ENCODE measurements at places on chromosomes 12 and 14. TPM values are rescaled to one million over a fixed set of nuclear protein-coding genes. Genes with fewer than 3 reads are reported as not detected.

DNA sequence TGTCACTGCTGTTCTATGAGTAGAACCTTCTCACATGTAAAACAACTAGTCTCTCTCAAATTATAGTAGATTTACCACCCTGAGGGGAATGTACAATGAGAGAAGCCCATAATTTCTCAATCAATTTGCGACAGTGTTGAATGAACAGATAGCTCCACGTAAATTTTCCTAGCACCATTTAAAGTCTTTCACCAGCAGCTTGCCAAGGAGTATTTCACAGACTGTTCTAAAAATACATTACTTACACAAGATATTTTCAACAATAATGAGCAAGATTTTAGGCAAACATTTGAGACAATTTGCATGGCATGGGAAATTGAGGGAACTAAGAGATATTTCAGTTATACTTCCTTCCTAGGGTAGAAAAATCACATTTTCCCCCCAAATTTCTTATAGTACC lies 151.6 kb downstream of the KICS2 start:
- no peak for DNase-seq

DNA sequence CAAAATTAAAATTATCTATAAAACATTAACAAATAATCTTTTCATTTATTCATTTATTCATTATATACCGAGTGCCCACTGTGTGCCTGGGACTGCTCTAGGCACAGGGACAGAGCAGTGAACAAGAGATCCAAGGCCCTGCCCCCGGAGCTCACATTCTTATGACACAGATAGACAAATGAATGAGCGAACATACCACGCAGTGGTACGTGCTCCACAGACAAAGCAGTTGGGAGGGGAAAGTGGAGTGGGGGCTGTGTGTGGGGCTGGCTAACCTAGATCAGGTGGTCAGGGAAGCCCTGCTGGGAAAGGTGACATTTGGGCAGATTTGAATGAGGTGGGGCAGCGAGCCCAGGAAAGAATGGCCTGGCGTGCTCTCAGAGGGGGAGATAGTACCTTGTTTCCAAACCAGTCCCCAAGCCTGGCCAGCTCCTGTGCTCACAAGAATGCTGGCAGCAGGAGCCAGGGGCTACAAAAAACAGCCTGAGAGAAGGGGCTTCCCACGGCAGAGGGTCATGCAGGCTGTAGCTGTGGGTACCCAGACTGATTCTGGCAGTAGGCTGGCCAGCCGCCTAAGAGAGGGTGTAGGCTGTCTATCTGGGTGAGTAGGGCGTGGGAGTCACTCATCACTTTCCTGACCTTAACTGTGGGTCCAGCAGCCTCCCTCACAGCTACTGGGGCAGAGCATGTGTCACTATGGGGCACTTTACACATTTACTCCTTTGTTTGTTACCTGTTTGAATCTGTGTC lies 57.8 kb upstream of the ACTN1 start:
- no peak for DNase-seq

DNA sequence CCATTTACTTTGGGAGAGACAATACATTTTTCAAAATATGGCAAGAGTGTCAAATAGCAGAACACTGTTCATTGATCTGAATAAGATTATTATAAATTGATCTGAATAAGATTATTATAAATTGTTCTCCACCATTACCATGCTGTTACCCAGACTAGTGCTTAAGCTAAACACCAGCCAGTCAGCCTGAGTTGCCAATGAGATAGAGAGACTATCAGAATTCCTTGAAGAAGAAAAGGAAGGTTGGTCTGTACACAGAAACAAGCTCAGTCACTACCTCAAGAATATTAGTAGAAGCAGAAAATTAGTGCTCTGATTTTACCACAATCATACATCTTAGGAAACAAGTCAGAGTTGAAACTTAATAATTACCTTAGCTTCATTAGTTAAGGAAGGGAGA lies 469.8 kb downstream of the FOXG1 start:
- DNase-seq, result no peak

GRCh38 chr14:52110441-52111086 lies 41.7 kb upstream of the NID2 start:
- DNase-seq, result no peak

The KIF26A gene
- polyA plus RNA-seq, result 0.42 TPM

The PABPN1 gene
- polyA plus RNA-seq, result 149 TPM

Data from foreskin keratinocyte (primary cell).